ENCODE measurements at places on chromosomes 5 and 9.

DNA sequence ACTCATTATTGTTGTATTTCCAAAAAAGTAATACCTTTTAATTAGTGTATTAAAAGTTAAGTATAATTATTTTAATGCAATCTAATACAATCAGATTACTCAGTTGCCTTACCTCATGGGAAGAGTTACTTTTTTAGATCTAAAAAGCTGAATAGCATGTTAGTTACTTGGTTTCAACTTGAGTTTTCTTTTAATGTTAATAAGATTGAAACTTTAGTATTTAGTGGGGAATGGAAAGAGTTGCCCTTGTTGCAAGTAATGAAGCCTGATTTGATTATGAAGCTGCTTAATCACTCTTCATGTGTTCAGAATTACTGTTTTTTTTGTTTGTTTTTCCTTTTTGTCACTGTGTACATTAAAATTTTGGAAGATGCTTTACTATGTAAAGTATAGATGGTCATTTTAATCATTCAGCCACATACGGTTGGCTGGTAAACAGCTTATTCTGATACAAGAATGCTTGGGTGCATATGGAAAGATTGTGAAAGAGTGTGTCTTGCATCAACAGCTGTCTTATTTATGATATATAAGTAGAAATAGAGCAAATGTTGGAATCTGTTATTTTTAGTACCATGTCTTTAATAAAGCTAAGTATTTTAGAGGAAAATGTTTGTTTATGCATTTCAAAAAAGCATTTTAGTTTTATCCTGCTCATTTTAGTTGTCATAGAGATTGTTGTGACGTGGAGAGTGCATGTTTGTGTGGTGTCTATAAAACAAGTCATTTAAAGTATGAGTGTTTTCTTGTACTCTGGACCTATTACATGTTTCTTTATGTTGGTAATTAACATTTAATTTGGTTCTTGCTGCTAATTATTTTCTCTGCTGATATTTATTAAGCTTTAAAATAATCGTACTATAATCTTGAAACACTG, 36.4 kb downstream of the SREK1 start:
- DNase-seq: no peak

GRCh38 chr9:2307480-2307879, 292.3 kb downstream of the SMARCA2 start:
- DNase-seq: no peak

GRCh38 chr5:161414037-161414436, 132.5 kb downstream of the GABRB2 start:
- DNase-seq: no peak

- no peak for DNase-seq
Measured at GRCh38 chr9:111407813-111408212, 76.4 kb downstream of the ECPAS start.

DNA sequence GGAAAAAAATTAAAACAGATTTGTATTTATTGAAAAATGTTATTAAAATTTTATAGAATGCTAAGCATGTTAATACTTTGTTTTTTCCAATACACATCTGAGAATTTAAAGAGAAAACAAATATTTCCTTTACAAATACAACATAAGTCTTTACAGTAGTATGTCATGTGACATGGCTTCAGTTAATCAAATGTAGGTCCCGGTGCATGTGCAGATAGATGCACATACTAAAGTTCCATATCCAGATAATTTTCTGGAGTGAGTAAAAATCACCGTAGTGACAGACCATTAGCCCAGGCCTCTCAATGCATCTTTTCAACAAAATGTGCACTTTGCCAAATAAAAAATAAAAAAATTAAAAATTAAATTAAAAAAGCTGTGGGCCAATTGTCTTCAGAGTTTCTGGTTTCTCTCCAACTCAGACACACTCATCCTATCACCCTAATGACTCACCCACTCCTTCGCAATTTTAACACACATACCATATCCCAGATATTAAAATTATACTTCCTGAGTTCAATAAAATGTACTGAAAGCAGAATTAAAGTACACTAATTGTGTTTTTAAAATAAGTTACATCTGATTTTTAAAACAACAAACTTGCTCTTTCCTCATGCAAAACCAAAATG, 508.1 kb downstream of the NR2F1-AS1 start:
- DNase-seq: no peak

- DNase-seq: no peak
Measured at GRCh38 chr9:121838746-121839669, 187.6 kb downstream of the DAB2IP start.

DNA sequence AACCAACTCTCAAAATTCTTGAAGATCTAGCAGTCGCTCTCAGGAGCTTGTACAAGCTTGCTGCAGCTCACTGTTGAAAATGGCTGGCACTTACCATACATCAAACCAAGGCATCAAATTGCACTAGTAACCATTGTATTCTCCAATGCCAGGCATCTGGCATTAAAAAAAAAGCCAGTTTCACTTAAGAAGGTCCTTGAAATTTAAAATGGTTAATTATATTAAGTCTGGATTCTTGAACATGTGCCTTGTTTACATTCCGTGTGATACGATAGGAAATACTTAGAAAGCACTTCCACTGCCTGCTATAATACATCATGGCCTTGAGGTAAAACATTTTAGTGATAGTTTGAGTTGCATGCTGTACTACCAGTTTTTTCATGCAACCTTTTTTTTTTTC, 300.7 kb downstream of the KDM4C start:
- DNase-seq: no peak

GRCh38 chr5:170603578-170604565, 100.1 kb downstream of the KCNIP1 start:
- peak; percentile 87 for DNase-seq

DNA sequence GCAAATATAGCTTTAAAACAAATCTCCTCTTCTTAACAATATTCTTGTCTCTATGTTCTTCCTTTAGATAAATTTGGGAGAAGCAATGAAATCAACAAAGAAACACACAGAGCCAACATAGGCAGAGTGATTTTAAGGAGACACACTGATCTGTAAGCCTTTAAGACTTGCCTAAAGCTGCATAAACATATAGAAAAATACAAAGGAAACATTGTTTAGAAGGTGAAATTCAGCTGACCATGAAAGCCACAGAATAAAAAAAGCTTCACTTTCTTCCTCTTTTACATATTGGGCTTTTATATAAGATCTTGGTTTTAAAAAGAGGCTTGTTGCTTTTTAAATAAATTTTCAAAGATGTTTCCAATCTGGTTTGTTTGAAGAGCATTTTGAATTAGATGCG, 1277.5 kb downstream of the EFNA5 start:
- DNase-seq: no peak

DNA sequence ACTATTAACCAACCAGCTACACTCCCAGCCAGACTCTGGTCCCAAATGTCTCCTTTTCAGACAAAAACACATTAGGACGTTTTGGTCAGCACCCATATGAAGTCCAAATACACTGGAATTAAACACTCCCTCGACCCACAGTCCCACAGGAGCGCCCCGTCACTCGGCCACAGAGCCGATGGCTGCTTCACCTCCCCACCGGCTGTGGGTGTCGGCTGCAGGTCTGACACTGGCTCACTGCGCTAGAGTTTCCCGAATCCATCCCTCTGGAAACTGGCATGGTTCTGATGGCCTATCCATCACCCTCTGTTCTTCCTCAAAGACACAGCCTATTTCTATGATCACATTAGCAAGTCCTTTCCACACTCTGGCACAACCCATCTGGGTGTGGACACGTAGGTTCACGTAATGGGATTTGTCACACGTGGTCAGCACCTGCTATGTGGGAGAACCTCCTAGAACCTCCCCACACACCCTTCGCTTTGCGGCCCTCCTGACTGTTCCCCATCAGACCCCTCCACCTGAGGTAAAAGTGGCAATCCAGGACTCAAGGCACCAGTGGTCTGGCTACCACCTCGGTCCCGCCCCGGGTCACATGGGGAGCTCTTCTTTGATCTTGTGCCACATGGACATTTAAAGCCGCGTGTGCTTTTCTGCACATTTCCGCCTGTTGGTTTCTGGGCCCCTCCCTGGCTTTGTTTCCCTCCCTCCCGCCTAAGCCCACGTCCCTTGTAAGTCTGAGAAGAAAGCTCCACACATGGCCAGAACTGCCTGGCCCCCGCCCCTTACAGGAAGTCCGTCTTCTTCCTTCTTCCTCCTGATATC, 131.1 kb upstream of the PHYKPL start:
- DNase-seq: no peak

- DNase-seq: no peak
Measured at GRCh38 chr9:38388283-38389223, 3.9 kb upstream of the ALDH1B1 start.

DNA sequence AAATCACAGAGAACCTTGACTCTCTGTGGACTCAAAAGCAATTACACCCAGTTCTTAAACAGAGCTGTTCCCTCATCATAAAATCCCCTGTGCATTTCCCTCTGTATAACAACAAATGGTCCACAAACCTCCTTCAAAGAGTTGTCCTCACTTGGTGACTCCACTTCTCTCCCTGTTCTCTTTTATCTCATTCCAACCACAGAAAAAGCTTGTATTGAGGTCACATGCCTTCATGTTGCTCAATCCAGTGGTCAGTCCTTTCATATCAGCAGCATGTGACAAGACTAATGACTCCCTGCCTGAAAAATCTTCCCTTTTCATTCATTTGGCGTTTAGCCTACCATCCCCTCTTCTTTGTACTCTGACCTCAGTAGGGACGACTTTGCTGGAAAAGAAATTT, 158.0 kb downstream of the DEPDC1B start:
- DNase-seq: no peak

DNA sequence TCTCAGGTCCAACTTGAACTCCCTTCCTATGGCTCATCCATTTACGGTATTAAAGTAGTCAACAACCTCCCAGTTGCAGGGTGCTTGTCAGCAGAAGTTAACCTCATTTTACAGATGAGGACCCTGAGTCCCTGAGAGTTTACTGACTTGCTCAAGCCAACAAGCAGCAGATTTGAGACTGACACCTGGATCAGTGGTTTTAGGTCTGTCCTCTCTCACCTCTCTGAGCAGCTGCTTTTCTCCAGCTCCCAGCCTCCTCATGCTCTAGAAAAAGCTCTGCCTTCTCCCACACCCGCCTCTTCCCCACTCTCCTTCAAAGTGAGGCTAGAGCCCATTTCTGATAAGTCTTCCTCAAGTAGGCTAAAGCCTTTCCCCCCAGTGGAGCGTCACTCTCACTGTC, 56.4 kb downstream of the GABBR2 start:
- no peak for DNase-seq

- DNase-seq: no peak
Measured at GRCh38 chr5:91707521-91707841, 324.4 kb upstream of the ARRDC3 start.

GRCh38 chr5:151557951-151558350, 33.2 kb downstream of the FAT2 start:
- no peak for DNase-seq

DNA sequence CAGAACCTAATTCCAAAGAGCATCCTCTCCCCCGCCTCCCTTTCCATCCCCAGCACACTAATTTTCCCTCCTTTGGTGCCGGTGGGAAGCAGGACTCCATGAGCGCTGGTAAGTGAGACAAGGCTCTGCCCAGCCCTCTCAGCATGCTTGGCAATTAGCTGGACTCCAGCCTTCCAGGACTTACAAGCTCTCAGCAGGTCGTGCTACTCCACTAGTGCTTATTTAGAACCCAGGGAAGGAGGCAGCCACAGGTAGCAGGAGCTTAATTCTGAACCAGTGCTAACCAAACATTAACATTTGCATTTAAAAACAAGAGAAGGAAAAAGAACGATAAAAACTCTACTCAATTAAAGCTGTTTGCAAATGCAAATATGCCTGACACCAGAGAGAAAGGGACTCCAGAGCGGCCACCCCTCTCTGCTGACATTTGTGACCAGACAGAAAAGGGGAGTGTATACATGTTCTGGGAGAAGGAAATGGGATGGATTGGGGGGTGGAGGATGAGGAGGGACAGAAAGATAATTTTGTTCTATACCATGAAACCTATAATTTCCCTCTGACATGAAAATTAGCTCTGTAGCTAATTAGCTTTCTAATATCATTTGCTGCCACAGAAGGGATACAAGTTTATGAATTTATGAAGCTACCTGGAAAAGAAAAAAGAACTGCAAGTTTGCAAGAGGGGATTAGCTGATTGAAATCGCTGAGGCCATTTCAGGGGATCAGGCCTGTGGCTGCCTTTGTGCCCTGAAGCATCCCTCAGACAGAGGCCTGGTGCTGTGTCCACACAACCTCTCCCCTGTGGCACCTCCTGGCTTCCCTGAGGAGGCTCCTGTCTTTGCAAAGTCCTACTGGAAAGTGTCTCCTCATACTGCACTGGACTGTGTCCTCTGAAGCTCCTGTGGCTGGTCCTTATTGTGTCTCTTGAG, 266.3 kb downstream of the SEC61B start:
- no peak for DNase-seq

GRCh38 chr5:172858990-172859811, 25.1 kb downstream of the ERGIC1 start:
- DNase-seq: no peak

GRCh38 chr9:506281-506680, 291.6 kb downstream of the DOCK8 start:
- no peak for DNase-seq

DNA sequence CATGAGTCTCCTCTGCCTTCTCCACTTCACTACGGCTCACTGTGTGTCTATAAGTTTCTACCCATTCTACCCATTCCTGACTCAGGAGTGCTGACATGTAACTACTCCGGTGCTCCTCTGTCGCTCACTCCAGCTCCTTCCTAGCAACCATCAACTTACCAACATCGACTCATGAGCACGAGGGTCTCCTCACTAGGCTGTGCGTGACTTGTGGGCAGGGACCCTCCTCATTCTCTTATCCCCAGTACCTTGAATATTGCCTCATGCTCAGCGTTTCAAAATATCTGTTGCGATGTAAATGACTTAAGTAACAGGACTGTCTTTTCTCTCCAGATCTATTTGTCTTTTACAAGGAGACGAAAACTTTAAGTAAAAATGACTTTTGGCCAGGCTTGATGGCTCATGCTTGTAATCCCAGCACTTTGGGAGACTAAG, 73.1 kb downstream of the BASP1 start:
- no peak for DNase-seq

DNA sequence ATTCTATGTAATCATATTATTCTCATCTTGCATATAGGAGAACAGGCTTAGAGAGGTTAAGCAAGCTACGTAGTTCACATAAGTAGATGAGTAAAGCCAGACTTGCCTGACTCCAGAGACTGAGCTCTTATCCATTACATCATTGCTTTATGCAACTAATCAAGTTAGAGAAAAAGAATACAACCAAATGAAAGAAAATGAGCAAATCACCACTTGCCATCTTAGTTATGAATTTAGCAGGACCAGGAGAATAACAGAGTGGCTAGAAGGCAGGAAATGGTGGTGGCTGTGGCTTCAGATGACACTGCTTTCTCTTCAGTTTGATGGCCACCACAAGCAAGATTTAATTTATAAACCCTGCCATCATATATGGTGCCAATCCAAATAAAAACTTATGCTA, 26.6 kb downstream of the POC5 start:
- no peak for DNase-seq

GRCh38 chr9:75378926-75379325, 290.6 kb downstream of the OSTF1 start:
- no peak for DNase-seq

GRCh38 chr9:116151966-116152381, 1.6 kb upstream of the PAPPA start:
- DNase-seq: no peak

DNA sequence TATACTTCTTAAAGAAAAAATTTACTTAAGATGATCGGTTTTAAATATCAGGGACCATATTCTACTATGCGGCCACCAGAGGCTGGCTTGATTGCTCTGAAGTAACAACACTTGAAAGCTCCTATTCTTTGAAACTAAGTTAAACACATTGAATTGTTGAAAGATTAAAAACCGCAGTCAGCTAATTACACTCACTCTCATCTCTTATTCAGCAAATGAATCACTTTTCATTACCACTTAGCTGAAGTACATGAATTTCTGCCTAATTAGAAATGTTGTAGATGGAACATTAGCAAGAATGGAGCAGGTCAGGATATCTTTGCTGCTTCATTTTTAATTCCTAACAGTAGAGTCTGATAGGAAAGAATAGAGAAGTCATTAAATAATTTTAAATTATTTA, 42.3 kb downstream of the LSM11 start:
- no peak for DNase-seq
